ENCODE measurements at places on chromosomes 6 and 20.
A peak's percentile ranks its signal among the peaks of the same experiment; 100 is the strongest.

DNA sequence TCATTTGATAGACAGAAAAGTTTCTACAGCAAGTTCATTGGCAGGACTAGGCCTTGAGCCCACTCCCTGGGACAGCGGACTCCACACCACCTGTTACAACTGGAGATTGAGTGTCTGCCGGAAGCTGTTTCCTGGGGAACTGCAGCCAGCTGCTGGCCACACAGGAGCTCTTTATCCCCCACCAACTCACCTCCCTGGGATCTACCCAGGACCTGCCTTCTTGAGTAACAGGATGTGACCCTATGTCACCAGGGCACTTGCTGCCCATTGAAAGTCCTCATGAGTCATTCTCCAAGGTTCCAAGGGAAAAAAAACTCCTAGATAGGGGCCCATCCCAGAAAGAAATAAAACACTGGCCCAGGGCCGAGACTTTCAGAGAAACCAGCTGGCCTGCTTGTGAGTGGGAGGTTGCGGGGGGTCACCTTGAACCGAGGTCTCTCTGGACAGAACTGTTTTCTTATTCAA, 37.4 kb upstream of the SLC9A8 start:
- DNase-seq, result peak; percentile 46

GRCh38 chr20:35972462-35972861, 4.1 kb downstream of the CNBD2 start:
- DNase-seq, result no peak

- no peak for DNase-seq
These were observed 4.8 kb upstream of the GPR31 start for GRCh38 chr6:167162591-167162990.

DNA sequence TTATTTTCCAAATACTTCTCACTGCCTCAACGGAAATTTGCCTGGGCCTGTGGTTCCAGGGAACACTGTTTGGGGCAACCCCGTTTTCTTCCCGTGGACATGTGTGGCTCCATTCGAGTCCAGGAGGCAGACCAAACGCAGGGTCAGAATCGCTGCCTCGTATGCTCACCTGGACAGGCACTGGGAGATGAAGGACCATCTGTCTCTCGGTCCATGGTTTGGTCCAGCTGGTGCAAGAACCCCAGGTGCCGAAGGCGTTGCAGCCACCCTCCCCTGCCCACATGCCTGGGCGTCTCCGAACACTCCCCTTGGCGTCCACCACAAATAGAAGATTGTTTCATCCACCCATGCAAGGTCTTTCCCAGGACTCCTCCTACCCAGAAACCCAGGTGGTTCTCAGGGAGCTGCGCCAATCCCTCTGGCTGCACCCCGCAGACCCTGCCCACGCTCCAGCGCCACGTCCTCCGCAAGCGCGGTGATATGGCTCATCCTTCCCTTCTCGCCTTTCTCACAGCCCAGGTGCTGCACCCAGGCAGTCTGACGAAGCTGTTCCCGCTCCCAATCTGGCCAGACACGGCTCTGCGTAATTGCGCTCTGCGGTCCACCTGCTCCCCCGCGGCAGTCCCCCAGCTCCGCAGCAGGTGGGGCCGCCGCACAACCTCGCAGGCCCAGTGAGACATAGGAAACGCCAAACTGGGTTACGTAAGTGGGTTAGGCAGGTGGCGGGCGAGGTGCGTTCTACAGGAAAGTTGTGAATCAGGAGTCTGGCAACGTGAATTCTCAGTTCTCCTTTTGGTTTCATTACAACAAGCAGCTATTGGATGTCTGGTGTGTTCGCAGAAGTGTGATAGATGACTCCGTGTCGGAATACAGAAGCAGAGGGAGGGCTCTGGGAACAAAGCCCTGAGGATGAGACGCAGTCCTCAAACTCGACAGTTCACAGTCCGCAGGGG, 146.2 kb upstream of the ECI2 start:
- DNase-seq, result no peak
